NCI-H187 (cell line): ENCODE measurements at places on chromosomes 6 and 20.

- DNase-seq, result no peak
Observed at GRCh38 chr6:153048631-153049030, 46.1 kb upstream of the MTRF1L start.

- no peak for DNase-seq
Observed at GRCh38 chr6:29955783-29956182, 13.5 kb downstream of the HLA-A start.

GRCh38 chr6:34585512-34586061 is 29.5 kb upstream of the SPDEF start:
- DNase-seq, result no peak

GRCh38 chr6:163405412-163406309 is 8.9 kb upstream of the QKI start:
- no peak for DNase-seq

DNA sequence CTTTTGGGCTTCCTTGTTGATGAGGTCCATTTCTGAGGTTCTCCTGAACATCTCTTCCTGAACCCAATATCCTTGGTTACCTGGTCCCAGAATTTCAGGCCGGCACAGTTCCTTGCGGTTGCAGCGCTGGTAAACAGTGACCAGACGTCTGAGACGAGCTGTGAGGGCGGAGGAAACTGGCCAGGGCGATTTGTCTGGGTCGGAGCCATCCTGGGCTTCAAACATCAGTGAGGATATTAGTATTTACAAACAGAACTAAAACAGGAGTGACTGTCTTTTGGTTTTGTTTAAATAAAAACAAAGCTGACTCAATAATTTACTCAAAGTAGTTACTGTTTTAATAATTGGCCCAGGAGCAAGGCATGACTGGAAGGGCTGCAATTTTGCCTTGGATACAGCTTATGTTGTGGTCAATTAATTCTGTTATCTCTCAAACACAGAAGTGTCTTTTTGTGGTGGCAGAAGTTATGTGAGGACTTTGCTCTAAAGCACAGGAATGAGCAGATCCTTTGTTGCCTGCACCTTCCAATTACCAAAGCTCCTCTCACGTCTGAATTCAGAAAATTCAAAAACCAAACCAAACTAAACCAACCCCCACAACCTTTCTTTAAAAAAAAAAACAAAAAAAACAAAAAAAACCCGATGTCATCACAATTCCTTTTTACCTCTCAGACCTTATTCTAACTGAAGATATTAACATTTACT is 58.7 kb upstream of the EMILIN3 start:
- no peak for DNase-seq

GRCh38 chr6:32337186-32337805 is 34.4 kb downstream of the TSBP1 start:
- DNase-seq, result no peak

DNA sequence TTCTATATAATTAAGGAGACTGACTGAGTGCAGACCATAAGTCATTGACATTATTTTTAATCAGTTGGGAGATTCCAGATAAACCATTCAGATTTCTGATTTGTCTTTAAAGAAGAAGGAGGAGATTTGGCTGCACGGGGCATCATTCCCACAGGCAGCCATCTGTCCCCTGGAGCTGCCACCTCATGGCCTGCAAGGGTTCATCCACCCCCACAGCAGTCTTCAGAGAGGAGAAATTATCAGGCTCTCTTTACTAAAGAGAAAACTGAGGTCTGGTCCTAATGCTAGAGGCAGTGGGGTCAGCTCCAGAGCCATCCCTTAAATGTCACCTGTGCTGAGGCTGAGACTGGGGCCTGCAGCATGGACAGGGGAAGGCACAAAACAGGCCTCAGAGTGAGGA is 501.3 kb upstream of the SULF2 start:
- DNase-seq, result no peak

DNA sequence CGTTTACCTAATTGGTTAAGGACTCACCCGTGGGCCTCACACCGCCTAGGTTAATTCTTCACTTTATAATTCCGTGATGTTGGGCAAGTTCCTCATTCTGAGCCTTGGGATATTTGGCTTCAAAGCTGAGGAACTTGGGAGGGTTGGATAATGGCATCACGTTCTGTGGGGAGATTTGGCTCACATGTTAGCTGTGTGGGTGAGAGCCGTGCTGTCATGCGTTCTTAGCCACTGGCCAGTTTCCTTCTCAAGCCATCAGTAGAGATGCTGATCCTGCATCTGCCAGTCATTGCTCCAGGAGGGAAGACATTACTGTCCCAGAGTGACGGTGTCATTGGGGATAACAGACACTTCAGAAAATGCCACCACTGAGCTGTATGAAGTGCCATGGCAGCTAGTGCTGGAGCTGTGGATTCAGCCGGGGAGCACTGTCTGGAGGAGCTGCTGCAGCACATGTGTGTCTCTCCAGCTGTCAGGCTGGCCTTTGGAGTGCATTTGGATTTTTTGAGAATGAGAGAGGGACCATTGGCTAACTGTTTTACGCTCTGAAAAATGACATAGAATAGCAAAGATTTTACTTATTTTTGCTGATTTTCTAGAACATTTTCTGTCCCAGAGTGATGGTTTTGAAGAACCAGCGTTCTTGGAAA is 16.5 kb downstream of the IGF2R start:
- no peak for DNase-seq

GRCh38 chr6:129793447-129793846 is 67.7 kb downstream of the TMEM244 start:
- DNase-seq, result no peak

GRCh38 chr6:94734751-94735150 is 842.6 kb upstream of the MANEA start:
- DNase-seq, result no peak

DNA sequence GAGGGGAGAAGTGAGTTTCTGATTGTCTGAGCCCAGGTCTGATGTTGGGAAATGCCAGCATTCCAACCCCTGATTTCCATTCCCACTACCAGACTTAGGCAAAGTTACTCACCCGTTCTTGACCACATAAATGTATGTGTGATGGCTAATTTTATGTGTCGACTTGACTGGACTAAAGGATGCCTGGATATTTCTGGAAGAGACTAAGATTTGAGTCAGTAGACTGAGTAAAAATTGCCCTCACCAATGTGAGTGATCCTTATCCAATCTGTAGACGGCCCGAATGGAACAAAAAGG is 95.8 kb upstream of the TAB2 start:
- no peak for DNase-seq

- DNase-seq, result no peak
Observed at GRCh38 chr20:41023549-41023948, 5.1 kb upstream of the TOP1 start.

- no peak for DNase-seq
Observed at GRCh38 chr20:36308353-36308752, 2.2 kb downstream of the DLGAP4 start.

GRCh38 chr6:75657327-75657726 is 55.6 kb downstream of the SENP6 start:
- DNase-seq, result no peak

GRCh38 chr6:132400883-132401617 is at the start of gene MOXD1:
TSS of gene MOXD1 (minus strand) at chr6:132401475. CDS start at chr6:132401426, 49 bp downstream.
- no peak for DNase-seq
